ENCODE measurements at places on chromosomes 5 and 9. TPM values are rescaled to one million over a fixed set of nuclear protein-coding genes. Genes with fewer than 3 reads are reported as not detected.

DNA sequence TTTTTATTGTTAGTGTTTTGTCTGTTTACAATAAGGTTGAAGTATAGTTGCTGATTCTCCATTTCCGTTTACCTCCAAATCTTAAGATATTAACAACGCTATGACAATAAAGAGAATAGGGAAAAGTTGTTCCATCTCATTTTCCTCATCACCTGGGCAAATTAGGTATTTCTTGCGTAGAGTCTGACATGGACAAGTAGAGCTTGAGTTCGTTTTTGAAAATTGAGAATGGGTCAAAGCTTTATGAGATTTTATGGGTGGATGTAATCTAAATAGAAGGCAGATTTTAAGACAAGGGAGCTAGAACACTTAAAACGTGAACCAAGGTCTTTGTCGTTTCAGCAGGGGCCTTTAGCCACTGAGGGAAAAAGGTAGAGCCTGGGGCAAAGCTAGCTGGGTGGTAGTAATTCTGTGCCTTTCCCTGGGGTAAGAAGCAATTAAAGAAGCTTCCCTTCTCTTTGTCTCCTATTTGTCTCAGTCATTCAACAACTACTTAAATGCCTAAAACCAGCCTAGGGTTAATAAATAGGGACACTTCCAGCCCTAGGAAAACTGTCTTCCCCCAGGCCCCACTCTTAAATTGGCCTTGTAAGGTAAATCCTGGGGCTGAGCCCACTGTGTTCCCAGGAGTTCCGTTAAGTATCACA is 551 bp upstream of the CAAP1 start:
- DNase-seq, result no peak

The PRXL2C gene
- total RNA-seq, result 22.4 TPM

- peak; percentile 59 for DNase-seq
Observed at GRCh38 chr9:114033397-114034103, 44.5 kb downstream of the AMBP start.

GRCh38 chr9:121074370-121075250 is at the start of gene CNTRL:
TSS of gene CNTRL (plus strand) at chr9:121074955. CDS start at chr9:121088327, 13,372 bp downstream.
- peak; percentile 91 for DNase-seq

The FOXD4L3 gene
- not detected for total RNA-seq

DNA sequence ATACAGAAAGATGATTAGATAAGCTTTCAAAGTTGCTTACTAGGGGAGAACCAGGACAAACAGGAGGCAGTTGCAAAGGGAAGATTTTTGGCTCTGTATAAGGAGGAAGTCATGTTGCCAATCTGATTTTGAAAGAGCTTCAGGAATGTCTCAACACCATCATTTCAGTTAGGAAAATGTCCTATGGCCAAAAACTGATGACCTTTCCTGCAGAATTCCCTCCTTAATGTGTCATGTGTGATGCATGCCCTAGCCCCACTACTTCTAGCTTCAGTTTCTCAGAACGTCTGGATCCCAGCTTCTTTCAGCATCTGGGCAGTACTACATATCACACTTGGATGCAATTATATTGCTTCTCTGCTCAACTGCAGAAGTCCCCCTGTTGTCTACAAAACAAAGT is 211.5 kb upstream of the NREP start:
- DNase-seq, result no peak

GRCh38 chr5:65032250-65032649 is 263.5 kb downstream of the CWC27 start:
- peak; percentile 74 for DNase-seq

DNA sequence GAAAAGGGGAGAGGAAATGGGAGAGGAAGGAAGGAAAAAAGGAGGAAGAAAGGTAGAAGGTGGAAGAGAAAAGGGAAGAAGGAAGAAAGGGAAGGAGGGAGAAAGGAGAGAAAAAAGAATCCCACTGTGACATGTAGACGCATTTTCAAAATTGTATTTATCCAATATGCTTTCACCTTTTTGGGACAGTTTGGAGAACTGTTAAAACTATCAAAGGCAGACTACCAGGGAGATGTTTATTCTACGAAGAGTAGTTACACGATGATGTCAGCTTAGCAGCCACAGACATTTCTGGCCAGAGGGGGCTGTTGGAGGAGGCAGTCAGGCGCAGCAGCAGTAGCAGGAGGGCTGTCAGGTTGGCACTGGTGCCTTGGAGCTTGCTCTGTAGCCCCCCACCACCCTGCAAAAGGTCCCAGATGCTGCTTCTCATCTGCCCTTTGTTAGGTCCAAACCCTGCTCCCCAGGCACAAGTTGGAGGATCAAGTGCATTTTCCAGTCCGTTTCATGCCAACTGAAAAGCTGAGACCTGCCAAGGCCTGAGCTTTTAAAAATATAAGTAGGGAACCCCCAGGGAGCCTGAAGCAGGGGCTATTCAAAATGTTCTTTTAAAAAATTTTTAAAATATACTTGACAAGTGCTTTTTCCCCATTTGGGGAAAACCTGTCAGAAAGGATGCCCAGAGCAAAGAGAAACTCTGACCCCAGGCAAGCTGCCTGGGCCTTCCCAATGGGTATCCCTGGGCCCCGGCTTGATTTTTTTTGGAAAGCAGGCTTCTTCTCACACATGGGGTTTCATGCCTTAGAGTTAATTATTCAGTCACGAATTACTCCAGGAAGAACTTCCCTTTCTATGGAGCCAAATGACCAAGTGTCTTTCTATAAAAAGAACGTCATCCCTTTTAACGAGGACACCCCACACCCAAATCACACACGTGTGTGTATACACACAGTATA is 203.3 kb downstream of the SLIT3 start:
- no peak for DNase-seq

DNA sequence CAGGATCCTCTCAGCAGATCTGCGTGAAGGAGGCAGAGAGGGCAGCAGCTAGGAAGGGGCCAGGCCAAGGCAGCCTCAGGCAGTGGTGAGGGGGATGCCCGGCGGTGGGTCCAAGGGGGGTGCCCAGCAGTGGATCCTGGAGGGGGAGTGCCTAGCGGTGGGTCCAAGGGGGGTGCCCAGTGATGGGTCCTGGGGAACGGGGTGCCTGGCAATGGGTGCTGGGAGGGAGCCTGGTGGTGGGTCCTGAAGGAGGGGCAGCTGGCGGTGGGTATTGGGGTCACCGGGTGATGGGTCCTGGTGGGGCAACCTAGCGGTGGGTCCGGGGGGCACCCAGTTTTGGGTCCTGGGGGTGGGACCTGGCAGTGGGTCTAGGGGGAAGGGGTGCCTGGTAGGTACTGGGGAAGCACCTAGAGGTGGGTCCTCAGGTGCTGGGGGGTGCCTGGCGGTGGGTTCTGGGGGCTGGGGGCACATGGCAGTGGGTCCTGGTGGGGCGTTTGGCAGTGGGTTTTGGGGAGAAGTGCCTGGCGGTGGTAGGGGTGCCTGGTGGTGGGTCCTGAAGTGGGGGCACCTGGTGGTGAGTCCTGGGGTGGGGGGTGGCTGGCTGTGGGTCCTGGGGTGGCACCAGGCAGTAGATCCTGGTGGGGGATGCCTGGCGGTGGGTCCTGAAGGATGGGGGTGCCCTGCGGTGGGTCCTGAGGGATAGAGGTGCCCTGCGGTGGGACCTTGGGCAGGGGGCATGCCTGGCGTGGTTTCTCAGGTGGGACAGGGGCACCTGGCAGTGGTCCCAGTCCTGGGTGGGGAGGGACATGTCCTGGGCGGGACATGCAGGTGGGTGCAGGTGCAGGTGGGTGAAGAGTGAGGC is 1.9 kb downstream of the LRRC14B start:
- no peak for DNase-seq

The FOXD4L6 gene
- total RNA-seq, result not detected

DNA sequence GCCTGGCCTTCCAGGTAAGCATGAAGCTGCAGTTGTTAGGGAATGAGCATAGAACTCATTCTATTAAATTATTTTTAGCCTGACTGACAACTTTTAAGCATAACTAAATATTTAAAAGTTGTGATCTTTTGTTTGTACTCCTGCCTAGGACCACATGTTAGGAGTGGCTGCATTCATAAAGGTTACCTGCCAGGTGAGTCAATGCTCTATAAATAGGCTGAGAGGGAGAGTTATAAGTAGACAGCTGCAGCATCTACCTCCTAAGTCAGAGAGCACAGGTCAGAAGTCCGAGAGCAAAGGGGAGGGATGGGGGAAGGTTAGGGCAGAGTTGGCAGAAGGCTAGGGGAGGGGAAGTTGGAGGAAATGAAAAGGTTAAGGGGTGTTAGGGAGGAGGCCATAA is 292.4 kb upstream of the TLE4 start:
- DNase-seq, result no peak
